Fibroblast of skin of scalp (primary cell): ENCODE measurements at places on chromosomes 7 and 10.

- peak; percentile 68 for DNase-seq
These were observed 129.2 kb downstream of the BBS9 start for GRCh38 chr7:33258491-33258951.

DNA sequence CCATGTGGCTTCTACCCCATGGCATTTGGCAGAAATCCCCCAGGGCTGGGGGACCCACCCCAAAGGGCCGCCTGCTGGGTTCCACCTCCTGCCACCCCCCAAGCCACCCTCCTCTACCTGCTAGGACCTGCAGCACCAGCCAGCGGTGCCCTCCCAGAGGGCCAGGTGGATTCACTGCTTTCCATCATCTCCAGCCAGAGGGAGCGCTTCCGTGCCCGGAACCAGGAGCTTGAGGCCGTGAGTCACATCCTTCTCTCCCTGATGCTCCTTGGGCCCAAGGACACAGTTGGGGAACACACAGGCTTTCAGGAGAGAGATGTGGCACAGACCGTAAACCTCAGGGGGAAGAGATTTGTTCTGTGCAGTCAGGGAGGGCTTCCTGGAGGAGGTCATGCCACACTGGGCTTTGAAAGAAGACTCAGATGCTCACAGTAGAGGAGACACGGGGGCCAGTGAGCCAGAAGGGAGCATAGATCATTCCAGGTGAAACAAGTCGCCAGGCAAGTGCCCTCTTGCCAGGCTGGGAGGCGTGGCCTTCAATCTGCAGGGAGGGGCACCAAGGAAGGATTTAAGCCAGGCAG, 11.5 kb upstream of the SH2B2 start:
- no peak for DNase-seq

- DNase-seq = no peak
These were observed 47.8 kb downstream of the NOD1 start for GRCh38 chr7:30430777-30431176.

DNA sequence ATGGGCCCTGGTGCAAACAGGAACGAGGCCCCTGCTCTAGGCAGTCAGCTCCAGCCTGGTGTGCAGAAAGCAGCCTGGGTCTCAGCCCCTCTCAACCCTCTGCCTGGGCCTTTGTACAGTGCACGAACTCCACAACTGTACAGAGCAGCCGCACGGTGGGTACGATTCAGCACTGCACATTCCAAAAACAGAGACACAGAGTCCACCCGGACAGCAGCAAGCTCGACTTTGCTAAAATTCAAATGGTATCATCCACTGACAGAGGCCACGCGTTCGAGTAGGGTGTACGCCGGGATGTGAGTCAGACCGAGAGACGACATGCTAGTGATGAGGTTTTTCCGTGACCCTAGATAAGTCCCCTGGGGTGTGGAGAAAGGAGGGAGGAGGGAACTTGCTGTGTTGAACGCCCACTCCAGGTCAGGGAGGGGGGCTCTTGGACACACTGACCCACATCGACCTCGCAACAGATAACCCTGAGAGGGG, 65.6 kb upstream of the PDGFA start:
- DNase-seq = no peak

DNA sequence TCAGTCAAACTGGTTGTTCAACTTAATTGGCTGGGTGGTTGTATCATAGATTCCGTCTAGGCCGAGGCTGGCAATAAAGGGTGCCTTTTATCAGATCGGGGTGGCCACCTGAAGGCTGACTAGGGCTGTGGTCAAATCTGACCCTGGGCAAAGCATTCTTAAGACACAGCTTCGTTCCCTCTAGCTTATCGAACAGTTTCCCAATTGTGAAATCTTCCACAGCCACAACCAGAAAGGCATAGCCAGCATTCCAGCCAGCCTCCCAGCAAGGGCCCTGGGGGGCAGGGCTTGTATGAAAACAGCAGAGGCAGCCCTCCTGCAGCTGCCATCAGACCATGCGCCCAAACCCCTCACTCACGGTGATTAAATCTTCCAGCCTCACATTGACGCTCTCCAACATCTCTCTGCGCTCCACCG, 42.5 kb upstream of the TMEM213 start:
- no peak for DNase-seq

GRCh38 chr7:1593091-1593866, 23.4 kb upstream of the PSMG3 start:
- no peak for DNase-seq

DNA sequence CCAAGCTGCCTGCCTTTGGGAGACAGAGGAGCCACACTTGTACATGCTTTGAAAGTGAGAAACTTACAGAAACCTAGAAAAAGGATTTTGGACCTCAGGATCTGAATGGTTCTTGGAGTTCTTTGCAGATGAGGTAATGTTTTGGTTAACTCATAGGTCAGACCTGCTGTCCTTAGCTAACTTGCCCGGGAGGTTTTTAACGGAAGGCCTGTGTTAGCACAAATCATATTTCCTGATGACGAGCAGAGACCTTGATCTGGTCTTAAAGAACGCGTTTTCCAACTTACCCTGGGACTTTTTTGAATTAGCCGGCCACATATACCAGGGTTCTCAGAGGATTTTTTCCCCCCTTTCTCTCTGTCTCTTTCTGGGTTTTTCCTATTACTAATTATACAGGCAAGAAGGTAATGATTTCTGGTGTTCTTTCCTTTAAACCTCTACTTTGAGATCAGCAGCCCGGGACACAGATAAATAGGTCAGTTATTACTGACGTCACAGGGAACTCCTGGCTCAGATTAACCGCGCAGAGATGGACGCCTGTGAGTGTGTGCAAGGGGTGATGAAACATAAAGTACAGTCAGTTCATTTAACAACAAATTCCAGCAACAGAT, 101.7 kb upstream of the KLF6 start:
- peak; percentile 88 for DNase-seq

GRCh38 chr10:122232769-122233168, 38.3 kb upstream of the BTBD16 start:
- peak; percentile 79 for DNase-seq

DNA sequence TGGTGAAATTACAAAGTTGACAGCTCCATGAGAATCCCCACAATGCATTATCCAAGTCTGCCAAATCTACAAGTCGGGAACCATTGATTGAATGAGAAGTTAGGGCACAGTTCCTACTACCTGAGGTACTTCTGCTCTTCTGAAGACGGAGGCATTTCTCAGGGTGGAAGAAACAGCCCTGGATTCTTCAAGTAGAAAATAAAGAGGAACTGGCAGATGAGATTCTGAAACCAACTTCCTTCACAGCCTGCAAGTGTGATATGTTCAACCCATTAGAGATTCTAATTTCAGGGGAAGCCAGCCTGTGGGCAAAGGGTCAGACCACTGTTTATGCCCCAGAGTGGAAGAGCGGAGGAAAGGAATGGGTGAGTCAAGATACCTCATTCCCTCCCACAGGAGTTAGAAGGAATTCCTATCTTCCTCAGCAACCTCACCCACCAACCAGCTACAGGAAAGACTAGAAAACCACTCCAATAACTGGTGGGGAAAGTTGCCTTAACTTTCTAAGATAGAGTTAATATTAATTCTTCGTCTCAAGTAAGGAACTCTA, 50.5 kb upstream of the BMPER start:
- DNase-seq = peak; percentile 79

GRCh38 chr10:106920538-106920937, 244.0 kb downstream of the SORCS1 start:
- no peak for DNase-seq

- no peak for DNase-seq
These were observed 131.2 kb downstream of the PRKAG2 start for GRCh38 chr7:151745706-151746105.

DNA sequence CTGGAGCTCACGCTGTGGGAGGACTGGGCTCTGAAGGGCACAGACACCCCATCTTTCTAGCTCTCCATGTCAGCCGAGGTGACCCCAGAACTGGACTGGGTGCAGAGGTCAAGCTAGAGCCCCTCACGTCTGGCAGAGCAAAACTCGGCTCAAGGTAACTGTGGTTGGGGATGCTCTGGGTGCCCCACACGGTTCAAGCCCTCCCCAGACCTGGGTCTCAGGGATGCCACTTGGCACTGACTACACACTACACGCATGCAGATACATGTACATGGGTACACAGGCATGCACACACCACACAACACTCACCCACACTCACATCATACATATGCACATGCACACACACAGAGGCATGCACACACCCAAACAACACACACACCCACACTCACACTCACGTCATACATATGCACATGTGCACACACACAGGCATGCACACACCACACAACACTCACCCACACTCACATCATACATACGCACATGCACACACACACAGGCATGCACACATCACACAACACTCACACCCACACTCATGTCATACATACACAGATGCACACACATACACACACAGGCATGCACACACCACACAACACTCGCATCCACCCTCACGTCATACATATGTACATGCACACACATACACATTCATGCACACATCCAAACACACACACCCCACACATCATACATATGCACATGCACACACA, 219.3 kb downstream of the DNAJB6 start:
- no peak for DNase-seq

DNA sequence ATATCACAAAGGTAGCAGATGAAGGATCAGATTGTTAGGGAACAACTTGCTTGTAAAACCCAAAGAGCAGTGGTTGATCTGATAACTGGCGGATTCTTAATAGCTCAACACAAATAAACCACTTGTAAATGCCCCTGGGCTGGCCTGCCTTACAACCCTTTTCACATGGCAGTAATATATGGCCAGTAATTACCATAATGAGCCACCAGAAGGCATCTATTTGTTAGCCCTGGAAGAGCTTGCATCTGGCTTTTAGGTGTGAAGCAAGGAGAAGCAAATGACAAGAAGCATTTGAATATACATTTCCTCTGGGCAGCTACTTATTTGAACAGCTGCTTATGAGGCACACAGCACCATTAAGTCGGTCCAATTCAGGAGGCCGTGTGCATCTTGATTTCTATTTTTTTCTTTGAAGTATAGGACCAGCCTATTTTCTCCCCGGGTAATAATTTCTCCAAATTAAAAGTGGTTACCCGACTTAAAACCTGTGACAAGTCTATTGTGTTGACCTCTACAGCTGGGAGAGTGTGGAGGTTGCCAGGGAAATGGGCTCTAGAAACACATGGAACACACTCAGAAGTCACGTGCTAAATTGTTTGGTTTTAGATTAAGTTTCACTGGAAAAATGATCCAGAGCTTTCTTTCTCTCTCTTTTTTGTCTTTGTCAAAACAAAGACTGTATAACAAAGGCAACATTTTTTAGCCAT, 113.4 kb downstream of the SEM1 start:
- DNase-seq = no peak

GRCh38 chr10:97737770-97738265, 890 bp downstream of the ZFYVE27 start:
- no peak for DNase-seq

GRCh38 chr10:48457949-48458661, 146.8 kb downstream of the ARHGAP22 start:
- DNase-seq = no peak

- no peak for DNase-seq
These were observed 551.0 kb upstream of the FOXK1 start for GRCh38 chr7:4131063-4131462.

GRCh38 chr10:80492848-80493521, 38.9 kb downstream of the TSPAN14 start:
- peak; percentile 17 for DNase-seq

DNA sequence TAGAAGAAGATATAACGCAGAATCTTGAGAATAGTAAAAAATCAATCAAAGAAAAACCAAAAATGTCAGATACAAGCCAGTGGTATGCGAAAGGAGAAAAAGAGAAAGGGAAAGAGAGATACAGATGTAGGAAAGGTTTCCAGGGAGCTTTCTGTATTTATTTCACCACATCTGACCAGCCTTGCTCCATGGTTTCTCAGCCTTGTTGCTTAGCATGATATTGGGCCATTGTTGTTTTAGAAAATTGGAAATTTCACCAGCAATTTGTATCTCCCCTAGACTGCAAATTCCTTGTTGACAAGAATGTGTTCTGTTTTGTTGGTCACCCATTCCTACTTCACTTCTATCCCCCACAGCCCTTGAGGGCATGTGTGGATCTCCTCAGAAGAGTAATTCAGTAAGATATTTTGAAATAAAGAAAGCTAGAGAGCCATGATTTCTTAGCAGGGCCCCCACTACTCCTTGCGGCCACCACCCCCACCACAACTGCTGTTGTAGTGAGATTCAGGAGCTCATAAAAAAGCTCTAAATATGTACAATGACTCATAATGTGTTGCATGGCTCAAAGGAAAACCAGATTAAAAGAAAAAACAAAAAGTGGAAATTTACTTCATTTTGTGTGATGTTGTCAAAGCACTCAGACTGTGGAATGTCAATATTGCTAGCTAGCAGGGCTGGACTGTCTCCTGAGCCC, 138.7 kb downstream of the CHRM2 start:
- peak; percentile 31 for DNase-seq

DNA sequence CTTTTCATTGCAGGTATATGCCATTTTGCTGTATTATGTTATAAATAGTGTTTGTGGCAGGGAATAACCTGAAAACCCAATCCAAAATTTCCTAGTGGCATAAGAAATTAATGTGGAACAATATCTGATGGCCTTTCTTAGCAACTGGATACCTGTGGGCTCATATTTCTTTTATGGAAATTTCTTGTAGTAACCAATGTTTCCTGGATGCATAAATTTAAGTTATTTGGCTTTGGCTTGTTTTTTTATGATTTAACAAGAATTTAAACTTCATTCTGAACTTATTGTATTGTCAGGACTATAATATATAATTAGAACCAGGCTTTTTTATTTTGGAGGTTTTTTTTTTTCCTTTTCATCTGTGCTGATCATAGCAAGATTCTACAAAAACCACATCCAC, 30.1 kb downstream of the TBC1D12 start:
- no peak for DNase-seq

DNA sequence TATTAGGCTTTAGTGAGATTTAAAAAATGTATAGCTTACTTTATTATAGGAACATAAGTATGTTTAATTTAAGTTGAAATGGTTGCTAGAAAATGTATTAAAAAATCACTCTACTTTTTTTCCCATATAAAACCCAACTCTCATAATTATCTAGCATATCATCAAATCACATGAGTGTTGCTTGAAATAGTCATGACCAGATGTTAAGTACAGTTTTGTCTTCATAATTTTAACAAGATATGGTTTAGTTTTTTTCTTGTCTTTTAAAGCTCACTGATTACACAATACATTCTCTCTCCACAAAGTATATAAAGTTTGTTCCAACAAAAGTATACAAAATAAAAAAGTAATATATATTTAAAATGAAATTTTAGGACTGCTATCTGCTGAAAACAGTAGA, 82.8 kb downstream of the HGF start:
- DNase-seq = no peak

- DNase-seq = peak; percentile 90
These were observed 108.4 kb upstream of the ZMIZ1 start for GRCh38 chr10:78960316-78960800.

- DNase-seq = no peak
These were observed 22.6 kb upstream of the TNS3 start for GRCh38 chr7:47604496-47604890.
